ENCODE measurements at places on chromosomes 7 and 10.

GRCh38 chr10:93319096-93319495 lies 163.0 kb downstream of the MYOF start:
- no peak for DNase-seq

DNA sequence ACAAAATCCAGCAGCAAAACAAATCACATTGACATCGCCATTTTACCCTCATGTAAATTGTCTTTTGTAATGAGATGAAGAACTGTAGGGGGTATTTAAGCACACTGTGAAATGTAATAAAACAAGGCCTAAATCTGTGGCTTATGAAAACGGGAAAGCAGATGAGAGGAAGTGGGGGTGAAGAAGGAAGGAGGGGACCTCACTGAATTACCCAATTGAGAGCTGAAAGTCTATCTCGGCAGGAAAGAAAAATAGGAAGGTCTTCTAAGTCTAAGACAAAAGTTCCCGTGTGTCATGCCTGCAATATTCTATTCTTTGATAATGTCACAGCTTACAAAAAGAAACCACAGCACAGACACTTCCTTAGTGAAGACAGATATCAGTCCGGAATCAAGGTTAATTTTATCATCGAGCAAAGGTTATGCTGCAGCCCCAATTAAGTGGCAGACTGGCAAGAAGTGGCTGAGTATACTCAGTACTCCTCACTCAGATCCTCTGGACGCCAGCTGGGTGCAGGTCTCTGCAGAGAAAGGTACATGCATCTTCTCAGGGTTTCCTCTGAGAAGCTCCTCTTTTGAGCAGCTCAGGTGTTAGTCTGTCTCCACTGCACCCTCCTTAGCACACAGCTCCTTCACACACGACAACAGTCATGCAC lies 239.7 kb downstream of the FANK1 start:
- no peak for DNase-seq

GRCh38 chr10:103153302-103154197 lies 39.5 kb downstream of the NT5C2 start:
- DNase-seq, result no peak

DNA sequence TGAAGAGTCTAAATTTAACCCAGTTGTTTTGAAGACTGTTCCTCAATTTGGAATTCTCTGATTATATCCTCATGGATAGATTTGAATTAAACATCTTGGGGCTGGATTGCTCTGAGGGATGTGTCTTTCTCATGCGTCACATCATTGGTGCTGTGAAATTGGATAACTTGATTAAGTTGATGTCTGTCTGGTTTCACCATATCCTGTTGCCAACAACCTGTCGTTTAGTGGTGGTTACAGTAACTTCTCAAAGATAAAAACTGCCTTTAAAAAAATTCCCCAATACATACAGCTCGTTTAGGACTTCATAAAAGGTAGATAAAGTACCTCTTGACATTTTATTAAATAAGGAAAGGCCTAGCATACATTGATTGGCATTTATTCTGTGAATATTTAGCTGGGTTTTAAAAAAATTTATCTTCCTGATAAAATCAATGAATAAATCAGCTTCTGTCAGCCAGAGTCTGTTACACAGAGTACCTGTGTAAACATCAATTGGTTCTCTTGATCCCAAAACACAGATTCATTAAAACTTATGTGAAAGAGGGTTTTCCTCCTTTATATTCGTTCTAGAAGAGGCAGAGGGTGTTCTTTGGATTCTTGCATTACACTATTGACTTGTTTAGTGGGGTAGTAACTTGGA lies 10.5 kb downstream of the CRCP start:
- DNase-seq, result no peak

- DNase-seq, result no peak
Measured at GRCh38 chr7:2734084-2734686, 46.2 kb downstream of the AMZ1 start.

DNA sequence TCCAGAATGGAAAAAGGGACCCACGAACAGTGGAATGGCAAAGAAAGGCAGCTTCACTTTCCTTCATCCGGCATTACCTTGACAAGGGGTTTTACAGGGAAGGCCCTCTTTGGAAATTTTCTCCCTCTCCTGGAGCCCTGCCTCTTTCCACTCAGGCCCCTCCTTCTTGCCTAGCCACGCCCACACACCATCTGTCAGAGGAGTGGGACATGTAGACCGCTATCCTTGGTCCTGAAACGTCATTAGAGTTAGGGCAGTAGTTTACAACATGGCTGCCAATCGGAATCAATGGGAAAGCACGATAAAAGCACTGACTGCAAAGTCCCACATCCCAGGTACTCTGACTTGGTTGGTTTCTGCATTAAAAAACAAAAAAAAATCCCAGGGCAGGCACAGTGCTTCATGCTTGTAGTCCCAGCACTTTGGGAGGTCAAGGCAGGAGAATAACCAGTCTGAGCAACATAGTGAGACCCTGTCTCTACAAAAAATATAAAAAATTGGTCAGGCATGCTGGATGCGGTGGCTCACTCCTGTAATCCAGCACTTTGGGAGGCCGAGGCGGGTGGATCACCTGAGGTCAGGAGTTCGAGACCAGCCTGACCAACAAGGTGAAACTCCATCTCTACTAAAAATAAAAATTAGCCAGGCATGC lies 96.4 kb downstream of the MARCHF5 start:
- DNase-seq, result peak; percentile 1

- no peak for DNase-seq
Measured at GRCh38 chr10:115706488-115707076, 566.4 kb downstream of the GFRA1 start.

GRCh38 chr7:6375348-6376101 lies 72.2 kb downstream of the DAGLB start:
- peak; percentile 9 for DNase-seq

DNA sequence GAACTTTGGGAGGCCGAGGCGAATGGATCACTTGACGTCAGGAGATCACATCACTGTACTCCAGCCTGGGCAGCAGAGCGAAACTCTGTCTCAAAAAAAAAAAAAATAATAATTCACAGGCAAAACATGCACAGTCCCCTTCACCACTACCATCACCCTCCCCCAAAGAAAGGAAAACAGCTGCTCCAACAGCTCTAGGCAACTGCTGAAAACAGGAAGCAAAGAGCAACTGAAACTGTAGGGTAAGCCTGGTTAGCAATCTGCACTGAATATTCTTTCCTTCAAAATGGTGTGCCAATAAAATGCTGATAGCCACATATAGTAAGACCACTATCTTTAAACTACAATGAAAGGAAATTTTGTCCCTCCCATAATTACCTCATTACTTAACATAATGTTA lies 11.8 kb downstream of the NT5C2 start:
- no peak for DNase-seq

DNA sequence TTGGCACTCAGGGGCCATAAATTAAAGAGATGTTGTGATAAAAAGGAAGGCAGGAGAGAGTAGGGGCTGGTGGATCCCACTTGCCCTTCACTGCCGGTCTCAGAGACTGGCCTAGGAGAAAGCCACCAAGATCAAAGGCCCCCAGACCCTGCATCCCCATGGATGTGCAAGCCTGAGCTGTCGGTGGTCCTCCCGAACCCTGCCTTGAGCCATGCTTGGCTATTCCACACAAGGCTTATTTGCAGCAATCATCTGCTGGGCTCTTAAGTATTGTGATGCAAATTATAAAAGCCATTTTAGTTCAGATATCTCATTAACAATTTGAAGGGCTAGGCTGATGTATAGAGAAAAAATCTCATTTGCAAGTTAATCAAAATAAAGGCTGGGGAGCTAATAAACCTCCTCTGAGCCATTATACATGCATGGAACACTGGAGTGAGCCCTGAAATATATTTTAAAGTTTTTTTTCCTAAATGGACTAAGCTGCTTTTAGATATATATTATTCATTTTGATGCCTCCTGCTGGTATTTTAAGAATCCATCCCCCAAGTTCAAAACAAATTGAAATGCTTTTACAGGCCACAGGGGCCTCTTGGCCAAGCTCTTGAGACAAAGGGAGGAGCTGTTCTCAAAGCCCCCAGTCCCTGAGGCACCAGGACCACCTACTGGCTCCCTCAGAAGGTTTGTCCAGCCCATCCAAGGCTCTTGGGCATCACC lies 28.1 kb downstream of the OAT start:
- no peak for DNase-seq

DNA sequence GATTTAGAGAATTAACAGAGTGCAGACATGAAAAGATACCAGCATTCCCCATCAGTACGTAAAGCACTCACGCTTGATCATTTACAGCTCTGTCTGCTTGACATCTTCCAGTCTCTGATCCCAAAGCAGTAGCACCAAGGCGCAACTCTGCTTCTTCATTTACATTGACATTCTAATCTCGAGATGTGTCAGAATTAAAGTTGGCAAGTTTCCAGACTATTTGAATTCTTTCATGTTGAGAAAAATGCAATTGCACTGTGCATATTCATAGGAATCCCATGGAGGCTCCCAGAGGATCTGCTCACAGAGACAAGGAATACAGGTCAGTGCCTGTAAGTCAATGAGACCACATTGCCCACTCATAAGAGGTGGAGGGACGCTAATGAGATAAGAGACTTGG lies 183.9 kb downstream of the LRRN3 start:
- no peak for DNase-seq

DNA sequence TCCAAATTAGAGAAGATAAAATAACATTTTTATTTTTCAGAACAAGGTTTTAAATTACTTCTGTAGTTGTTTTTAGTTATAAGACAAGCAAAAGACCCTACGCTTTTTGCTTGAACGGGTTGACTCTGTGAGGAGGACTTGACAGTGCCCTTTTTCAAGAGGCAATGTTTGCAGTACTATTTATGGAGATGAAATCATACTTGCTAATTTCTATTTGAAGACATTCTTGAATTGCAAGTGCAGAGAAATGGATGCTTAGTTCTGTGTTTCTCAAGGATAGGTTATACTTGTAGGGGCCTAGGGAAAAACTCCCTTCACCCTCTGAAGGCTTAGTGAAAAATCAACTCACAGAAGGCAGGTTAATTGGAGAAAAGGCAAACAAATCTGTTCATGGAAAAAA lies 1229.5 kb downstream of the REEP3 start:
- DNase-seq, result no peak

GRCh38 chr10:33344676-33345075 lies 10.2 kb upstream of the NRP1 start:
- no peak for DNase-seq

DNA sequence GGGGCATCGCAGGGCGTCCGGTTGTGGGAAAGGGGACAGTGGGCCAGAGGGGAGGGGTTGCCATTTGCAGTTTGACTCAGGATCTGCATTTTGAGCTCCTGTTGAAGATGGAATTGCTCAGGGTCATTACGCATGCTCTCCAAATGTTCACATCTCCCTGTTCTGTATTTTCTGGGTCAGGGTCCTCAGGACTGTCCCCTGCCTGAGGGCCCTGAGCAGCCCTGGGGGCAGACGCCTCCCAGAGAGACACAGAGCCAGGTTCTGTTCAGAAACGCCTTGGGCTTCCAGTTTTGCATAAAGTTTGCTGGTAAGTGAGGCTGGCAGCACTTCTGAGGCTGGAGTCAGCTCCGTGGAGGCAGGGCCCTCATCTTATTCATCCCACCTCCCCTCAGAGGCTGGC lies 34.1 kb upstream of the NUB1 start:
- DNase-seq, result no peak

DNA sequence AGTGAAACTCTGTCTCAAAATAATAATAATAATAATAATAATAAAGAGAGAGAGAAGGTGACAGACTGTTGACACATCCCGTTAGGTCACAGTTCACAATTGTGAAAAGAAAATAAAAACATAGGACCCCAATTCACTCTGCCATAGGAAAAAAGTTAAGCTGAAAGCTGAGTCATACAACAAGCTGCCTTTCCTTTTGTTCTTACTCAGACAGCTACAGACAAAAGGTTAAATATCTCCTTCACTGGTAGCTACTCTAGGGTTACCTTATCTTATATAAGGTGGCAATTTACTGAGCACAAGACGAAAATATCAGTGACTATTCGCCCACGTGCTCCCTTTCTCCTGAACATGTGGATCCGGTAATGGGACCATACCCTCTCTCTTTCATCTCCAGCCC lies 17.5 kb downstream of the TUBAL3 start:
- DNase-seq, result no peak

- no peak for DNase-seq
Measured at GRCh38 chr10:80684259-80684658, 146.6 kb downstream of the SH2D4B start.

- no peak for DNase-seq
Measured at GRCh38 chr10:75776738-75777504, 345.5 kb downstream of the LRMDA start.
